ENCODE measurements at places on chromosomes 2 and 18. TPM values are rescaled to one million over a fixed set of nuclear protein-coding genes. Genes with fewer than 3 reads are reported as not detected.

Gene TMEM163
- polyA plus RNA-seq, result 2.0 TPM

DNA sequence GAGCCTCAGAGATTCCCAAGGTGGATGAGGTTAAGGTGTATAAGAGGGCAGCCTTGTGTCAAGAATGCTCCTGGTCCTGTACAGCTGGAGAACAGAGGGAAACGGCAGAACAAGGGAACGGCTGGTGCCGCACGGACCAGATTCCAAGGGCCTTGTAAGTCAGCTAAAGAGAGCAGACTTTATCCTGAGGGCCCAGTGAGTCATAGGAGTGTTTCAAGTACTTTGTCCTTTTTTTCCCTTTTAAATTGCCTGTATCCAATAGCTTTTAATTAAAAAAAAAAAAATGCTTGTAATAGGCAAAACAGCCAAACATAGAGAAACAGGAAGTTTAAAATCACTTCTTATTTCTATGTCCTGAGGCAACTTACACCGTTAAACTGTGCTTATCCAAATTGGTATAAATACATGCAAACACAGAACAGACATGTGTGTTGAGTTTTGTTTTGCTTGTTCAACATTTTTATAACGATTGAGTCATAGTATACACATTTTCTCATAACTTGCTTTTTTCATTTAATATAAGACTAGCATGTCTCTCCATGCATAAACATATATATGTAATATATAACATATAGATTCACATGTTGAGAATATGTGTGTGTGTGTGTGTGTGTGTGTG is 42.1 kb upstream of the EVA1A start:
- DNase-seq, result no peak

- no peak for DNase-seq
Observed at GRCh38 chr18:74110976-74111375, 36.7 kb downstream of the FBXO15 start.

GRCh38 chr2:178834086-178834485 is 26.9 kb upstream of the TTN start:
- DNase-seq, result no peak

DNA sequence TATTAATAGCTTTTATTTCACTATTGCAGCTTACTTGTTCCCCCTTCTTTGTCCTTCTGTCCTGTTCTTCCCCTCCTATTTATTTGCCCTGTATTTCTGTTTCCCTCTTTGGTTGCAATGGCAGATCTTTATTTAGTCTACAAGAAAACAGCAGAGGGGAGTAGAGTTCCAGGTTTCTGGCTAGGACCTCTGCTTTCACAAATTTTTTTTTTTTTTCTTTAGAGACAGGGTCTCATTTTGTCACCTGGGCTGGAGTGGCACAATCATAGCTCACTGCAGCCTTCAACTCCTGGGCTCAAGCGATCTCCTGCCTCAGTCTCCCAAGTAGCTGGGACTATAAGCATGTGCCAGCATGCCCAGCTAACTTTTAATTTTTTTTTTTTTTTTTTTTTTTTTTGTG is 188.1 kb upstream of the SPRED2 start:
- no peak for DNase-seq

DNA sequence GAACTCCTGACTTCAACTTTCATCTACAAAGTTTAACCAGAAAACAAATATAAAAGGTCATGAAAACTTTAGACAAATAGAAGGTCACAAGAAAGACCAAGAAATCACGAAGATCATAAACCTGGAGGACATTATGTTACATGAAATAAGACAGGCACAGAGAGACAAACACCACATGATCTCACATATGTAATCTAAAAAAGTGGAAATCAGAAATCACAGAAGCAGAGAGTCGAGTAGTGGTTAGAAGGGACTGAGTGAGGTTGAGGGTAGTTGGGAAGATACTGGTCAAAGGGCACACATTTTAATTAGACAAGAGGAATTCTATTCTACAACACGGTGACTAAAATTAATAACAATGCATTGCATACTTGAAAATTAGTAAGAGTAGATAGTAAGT is 1.4 kb downstream of the GCFC2 start:
- DNase-seq, result no peak
